ENCODE measurements at places on chromosomes 5 and 9.

GRCh38 chr5:164266571-164266970 lies 761.2 kb downstream of the MAT2B start:
- no peak for DNase-seq

DNA sequence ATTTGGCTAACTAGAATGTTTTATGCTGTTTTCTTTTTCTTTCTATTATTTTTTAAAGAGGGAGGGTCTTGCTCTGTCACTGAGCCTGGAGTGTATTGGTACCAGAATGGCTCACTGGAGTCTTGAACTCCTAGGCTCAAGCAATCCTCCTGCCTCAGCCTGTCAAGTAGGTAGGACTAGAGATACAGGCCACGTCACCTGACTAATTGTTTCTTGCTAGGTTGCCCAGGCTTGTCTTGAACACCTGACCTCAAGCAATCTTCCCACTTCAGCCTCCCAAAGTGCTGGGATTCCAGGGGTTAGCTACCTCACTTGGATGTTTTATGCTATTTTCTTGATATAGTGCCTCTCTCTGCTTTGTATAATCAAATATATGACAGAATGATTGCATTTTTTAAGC lies 166.2 kb downstream of the AOPEP start:
- peak; percentile 40 for DNase-seq

- no peak for DNase-seq
Measured at GRCh38 chr9:136561779-136562178, 15.9 kb upstream of the NOTCH1 start.

DNA sequence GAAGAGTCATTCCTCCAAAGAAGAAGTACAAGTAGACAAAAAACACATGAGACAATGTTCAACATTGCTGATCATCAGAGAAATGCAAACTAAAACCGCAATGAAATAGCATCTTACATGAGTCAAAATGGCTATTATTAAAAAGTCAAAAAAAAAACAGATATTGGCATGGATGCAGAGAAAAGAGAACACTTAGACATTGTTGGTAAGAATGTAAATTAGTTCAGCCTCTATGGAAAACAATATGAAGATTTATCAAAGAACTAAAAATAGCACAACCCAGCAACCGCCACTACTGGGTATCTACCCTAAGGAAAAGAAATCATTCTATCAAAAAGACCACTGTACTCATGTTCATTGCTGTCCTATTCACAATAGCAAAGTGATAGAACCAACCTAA lies 157.5 kb downstream of the CHSY3 start:
- no peak for DNase-seq
